ENCODE measurements at places on chromosomes 3 and 15.

DNA sequence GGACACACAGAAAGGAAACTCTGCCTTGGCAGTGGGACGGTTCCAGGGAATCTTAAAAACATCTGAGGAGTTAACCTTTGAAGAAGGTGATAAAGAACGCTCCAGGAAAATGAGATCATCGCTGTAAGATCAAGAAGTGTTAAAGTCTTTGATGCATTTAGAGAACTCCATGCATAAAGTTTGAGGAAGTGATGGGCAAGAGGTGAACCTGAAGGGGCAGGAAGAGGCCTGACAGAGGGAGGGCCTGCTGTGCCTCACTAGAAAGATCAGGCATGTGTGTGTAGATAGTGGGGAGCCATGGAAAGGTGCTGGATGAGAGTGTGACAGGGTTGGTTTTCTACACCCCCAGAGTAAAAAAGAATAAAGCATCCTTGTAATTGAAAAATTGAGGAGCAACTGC lies 889.2 kb downstream of the MCTP2 start:
- DNase-seq: no peak

GRCh38 chr3:15151166-15151565 lies 52.2 kb upstream of the RBSN start:
- no peak for DNase-seq

GRCh38 chr15:63048776-63049665 lies 6.5 kb downstream of the TPM1 start:
- peak; percentile 72 for DNase-seq

DNA sequence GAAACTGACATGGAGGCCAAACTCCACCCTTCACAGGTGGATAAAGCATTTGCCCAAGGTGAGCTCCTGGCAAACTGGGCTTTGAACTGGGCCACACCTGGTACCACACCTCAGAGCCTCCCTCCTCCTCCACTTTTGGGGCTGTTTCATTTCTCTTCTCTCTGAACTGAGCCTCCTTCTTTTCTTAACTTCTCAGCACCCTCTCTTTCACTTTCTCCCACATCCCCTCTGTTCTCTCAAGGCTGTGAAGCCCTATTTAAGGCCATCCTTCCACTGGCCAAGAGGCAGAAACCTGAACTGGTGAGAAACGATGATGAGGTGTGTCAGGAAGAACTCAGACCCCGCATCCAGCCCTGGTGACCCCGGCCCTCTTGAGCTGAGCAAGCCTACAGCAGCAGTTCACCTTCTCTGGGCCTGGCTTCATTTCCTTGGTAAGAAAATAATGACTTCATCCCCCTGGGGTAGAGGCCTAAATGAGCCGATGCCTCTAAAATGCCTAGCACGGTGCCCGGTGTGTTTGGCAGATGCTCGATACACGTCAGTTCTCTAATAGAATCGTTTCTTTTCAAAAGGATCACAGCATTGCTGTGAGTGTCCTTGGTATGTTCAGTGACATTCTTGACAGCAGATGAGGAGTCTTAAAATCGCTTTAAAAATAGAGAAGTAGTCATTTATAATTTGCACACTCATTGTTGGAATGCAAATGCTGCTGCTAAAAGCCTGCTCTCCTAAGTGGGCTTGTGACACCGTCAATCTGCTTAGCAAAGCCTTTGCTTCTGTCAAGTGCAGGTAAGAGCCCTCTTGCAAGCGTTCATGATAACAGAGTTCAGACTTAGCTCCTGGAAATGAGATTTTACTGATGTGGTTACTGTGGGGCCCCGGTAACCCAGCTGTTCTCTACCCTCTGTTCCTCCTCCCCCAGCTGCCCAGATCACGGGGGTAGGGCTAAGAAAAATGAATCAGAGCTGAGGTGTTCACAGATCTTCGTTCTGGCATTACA lies 97.7 kb upstream of the ATP2B2 start:
- DNase-seq: no peak

DNA sequence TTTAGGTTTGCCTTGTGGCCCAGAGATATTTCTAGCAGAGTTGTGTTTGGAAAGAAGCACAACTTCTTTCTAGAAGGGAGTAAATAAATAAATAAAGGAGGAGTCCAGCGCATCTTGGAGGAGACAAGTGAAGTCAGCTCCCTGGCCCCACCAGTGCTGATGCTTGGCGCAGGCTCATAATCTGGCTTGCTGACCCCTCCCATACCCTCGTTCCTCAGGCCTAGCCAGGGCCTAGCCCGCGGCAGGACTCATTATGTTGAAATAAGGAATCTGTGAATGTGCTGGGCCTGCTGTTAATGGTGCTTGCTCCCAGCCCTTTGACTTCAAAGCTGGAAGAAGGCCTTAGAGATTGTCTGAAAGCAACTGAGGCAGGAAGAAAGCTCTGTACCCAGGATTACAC lies 3.1 kb downstream of the ZNF710 start:
- no peak for DNase-seq

GRCh38 chr15:38795471-38796245 lies 231.0 kb upstream of the RASGRP1 start:
- DNase-seq: no peak

DNA sequence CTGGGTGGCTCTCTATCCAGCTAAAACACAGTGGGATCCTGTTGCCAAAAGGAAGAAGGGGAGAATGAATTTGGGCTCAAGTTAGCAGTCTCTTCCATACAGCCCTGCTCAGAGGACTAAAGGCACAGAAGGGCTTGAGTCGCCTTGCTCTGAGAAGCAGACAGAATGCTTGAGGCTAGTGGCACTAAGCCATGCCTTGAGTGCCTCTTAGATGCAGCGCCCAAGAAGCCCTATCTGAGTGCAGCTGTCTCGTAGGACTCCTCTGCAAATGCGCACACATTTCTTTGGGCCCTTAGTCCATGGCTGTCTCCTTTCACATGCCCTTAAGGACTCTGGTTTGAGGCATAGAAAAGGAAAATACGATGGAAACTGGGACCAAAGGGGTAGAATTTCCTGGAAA lies 211.3 kb upstream of the CHRM5 start:
- no peak for DNase-seq

DNA sequence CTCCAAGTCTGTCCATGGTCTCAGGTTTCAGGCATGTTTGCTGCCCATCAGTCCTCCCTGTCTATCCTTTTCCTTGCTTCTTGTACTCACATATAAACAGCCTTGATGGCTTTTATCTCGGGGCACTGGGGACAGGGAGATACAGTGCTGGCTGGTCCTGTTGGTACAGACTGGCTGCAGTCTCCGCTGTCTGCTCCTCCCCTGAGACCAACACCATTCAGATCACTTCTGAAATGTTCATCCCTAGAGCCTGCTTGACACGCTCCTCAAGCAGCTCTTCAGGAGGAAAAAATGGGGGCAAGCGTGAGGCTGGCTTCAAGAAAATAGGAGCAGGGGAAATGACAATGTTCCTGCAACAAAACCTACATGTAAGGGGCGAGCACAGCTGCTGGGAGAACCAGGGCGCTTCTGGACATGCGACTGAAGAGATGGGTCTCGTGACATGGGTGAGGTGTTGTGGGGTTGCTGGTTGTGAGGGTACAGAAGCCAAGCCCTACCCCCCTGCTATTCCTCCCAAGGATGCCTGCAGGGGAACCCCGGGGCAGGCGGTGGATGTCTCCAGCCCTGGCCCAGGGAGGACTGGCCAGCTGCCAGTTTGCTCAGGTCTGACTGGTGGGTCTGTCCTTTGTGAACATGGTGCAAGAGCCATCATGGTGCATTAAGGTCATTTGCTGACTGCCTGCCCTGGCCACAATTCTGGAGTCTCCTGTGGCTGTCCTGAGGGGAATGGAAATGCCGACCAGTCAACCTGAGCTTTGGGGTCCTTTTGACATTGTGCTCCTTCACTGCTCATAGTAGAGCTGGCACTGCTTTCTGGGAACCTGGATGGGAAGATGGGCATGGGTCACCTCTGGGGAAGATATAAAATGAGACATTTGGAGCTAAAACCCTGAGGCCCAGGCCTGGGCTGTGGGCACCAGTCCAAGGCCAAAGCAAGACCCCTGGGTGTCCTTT lies 40.1 kb downstream of the KY start:
- DNase-seq: no peak

GRCh38 chr15:80418892-80419537 lies 14.8 kb downstream of the ARNT2 start:
- DNase-seq: no peak

DNA sequence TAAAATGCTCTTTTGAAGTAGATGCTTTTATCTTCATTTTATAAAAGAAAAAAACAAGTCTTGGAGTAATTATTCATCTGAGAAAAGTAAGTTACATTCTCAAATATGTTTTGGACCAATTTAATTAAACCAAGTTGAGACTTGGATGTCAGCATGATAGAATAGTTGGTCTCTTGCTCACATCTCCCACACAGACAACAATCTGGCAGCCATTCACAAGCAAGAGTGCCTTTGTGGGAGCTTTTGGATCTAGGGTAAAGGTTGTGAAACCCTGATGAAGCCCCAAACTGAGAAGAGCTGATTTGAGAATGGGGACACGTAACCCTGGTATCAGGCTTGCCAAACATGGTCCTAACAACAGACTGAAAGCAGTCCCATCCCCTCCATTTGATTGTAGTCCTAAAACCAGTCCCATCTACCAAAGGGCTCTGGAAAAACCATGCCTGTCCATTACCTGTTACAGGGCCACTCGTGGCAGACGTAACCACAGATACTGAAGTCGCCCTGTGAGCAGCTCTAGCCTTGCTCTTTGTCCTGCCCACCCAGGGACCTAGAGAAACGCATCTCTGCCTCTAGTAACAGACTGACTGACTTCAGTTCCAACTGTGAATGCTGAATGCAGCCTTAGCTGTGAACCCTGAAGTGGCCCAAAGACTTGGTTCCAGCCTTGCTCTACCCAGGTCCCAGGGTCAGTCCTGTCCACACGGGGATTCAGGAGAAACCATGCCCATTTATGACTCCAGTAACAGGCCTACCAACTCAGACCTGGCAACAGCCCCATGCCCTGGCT lies 145.5 kb upstream of the SYNPR start:
- no peak for DNase-seq

DNA sequence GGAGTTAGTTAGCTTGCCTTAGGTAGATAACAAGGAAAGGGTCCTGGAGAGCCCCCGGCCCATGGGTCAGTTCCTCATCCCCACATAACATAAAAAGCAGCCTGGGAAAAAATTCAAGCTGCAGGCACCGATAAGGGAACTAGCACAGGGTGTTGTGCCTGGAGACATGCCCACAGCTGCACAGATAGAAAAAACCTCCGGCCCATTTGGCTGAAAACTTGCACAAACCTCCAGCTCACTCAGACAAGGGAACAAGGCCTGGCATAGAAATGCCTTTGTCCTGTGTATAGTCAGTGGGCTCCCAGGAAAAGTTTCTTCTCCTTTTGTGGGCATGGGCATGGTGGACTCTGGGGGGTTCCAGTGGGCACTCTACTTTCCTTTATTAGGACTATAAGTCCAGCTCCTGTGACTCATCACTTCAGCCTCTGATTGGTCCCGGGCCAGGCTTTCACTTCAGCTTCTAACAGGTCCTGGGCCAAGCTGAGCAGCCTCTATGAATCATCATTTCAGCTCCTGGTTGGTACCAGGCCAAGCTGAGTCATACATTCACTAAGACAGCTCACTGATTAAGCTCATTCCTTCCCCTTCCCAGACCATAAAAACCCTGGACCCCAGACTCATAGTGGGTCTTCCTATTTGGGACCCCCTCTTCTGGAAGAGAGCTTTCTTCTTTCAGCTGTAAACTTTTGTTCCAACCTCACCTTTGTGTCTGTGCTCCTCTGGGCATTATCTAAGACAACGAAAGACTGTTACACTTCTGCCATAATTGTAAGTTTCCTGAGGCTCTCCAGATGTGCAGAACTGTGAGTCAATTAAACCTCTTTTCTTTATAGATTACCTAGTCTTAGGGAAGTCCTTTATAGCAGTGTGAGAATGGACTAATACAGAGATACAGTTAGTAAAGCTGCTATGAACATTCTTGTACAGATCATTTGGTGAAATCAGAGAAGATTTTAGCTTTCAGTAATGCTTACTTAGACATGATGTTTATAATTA lies 348.0 kb upstream of the DPPA4 start:
- peak; percentile 65 for DNase-seq

GRCh38 chr15:92143765-92144164 lies 249.9 kb upstream of the ST8SIA2 start:
- DNase-seq: no peak

- no peak for DNase-seq
These were observed 6.8 kb downstream of the SSR3 start for GRCh38 chr3:156548041-156548687.

DNA sequence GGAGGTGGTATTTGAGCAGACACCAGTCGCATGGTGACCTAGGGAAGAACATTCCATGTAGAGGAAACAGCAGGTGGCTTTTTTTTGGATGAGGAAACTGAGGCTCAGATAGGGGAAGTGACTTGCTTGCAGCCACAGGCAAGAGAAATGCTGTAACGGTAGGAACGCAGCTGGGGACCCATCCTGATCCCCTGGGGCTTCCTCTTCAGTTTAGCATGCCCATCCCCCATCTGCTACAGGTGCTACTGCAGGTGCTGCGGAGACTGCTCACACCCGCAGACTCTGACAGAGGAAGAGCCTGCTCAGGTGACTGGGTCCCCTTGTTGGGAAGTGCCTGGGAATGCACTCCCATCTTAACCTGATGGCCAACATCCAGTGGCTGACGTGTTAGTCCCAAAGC lies 55.4 kb upstream of the SEC13 start:
- no peak for DNase-seq

DNA sequence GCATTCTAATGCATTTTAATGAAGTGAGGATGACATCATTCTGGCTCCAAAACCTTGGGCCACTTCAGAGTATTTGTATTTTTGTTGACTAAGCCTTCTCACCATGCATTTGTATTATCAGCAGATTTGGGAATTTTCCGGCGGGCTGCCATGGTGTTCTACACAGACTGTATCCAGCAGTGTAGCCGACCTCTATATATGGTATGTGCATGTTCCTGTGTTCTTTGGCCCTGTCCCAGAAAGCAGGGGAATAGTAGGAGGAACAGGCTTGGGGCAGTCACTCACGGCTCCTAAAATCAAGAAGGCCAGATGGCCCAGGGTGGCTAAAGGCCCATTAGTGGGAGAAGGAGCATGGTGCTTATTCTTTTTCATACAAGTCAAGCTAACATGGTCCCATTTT lies 80.5 kb downstream of the USF3 start:
- no peak for DNase-seq

GRCh38 chr3:30112902-30113484 lies 493.4 kb upstream of the TGFBR2 start:
- no peak for DNase-seq

GRCh38 chr3:113753376-113753985 lies 6.6 kb downstream of the ATP6V1A start:
- no peak for DNase-seq

DNA sequence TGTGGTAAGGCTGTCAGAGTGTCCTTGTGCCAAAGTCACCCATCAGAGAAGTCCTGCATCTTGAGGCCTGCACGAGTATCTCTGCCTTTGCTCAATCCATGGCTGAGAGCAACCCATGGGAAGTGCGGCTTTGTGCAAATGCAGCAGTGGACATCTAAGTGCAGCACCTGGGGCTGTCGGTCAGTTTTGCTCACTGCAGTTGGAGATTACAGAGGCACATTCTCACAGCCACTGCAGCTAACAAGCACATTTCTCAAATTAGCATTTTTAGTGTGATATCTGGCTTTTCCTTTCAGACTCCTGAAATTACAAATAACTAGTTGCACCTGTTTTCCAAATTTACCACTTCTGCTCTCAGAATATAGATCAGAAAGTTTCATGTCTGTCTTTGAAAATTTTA lies 81.5 kb upstream of the DAZL start:
- no peak for DNase-seq
